ENCODE measurements at places on chromosomes 6 and 20. TPM values are rescaled to one million over a fixed set of nuclear protein-coding genes. Genes with fewer than 3 reads are reported as not detected.
A peak's percentile ranks its signal among the peaks of the same experiment; 100 is the strongest.

SLA2 gene
- not detected for total RNA-seq

CST2 gene
- not detected for total RNA-seq

TPBG gene
- total RNA-seq: 96.9 TPM

CCM2L gene
- total RNA-seq: not detected

AVP gene
- total RNA-seq: not detected

FOXS1 gene
- total RNA-seq: not detected

OR2B6 gene
- not detected for total RNA-seq

SLC17A2 gene
- total RNA-seq: not detected

GTSF1L gene
- total RNA-seq: not detected

RNF39 gene
- 2.3 TPM for total RNA-seq

MLN gene
- total RNA-seq: not detected

GRCh38 chr6:165098165-165098564 lies 211.2 kb downstream of the C6orf118 start:
- no peak for DNase-seq

- no peak for DNase-seq
Observed at GRCh38 chr6:23783901-23784300, 342.1 kb upstream of the NRSN1 start.

DNA sequence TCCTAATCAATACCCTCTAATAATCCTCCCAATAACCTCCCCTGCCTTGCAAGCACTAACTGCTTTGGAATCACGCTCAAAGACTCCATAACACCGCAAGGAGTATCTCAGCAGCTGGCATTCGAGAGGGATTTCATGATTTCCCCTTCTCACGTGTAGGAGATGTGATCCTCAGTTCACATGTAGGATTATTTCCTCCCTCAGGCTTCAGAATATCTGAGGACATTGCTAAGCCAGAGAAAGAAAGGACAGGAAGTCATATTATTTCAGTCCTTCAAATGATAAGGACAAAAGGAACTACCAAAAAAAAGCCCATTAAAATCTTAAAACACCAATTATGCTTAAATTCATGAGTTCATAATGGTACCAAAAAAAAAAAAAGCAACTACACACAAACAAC lies 122.9 kb downstream of the NFATC2 start:
- DNase-seq: no peak

GRCh38 chr6:165585060-165585459 lies 78.0 kb downstream of the PDE10A start:
- peak; percentile 34 for DNase-seq

GRCh38 chr20:62698231-62698630 lies 10.4 kb upstream of the NTSR1 start:
- no peak for DNase-seq

DNA sequence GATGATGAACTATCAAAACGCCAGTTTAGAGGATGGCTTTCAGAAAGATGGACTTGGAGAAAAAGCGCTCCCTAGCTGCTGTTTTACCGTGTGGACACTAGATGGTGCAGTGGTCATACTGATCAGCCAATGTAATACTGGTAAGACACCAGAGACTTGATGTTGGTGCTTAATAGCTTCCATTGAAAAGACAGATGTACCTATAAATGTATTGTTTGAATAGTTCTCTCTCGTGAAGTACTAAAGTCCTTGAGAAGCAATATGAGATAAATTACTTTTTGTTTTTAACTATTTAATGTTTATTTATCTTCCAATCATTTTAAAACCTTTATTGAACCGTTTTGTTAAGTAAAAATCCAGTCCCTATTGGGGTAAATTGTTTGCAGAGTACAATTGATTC lies 63.9 kb upstream of the FUCA2 start:
- DNase-seq: peak; percentile 80

GRCh38 chr20:48364688-48365421 lies 462.9 kb downstream of the PREX1 start:
- no peak for DNase-seq

GRCh38 chr6:109722011-109722410 lies 30.9 kb downstream of the FIG4 start:
- no peak for DNase-seq

GRCh38 chr6:133906050-133906449 lies 17.1 kb downstream of the TCF21 start:
- DNase-seq: no peak

DNA sequence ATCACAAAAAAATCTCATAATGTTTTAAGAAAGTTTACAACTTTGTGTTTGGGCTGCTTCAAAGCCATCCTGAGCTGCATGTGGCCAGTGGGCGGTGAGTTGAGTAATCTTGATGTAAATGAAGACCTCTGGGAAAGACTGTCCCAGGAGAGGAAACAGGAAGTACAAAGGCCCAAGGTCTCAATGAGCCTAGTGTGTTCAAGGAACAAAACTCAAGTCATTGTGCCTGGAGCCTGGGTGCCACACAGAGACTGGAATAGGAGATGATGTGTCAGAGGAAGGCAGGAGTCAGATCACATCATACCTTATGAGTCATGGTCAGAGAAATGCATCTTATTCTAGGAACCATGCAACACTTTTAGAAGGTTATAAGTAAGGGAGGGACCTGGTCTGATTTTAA lies 51.5 kb downstream of the COL19A1 start:
- DNase-seq: peak; percentile 55

DNA sequence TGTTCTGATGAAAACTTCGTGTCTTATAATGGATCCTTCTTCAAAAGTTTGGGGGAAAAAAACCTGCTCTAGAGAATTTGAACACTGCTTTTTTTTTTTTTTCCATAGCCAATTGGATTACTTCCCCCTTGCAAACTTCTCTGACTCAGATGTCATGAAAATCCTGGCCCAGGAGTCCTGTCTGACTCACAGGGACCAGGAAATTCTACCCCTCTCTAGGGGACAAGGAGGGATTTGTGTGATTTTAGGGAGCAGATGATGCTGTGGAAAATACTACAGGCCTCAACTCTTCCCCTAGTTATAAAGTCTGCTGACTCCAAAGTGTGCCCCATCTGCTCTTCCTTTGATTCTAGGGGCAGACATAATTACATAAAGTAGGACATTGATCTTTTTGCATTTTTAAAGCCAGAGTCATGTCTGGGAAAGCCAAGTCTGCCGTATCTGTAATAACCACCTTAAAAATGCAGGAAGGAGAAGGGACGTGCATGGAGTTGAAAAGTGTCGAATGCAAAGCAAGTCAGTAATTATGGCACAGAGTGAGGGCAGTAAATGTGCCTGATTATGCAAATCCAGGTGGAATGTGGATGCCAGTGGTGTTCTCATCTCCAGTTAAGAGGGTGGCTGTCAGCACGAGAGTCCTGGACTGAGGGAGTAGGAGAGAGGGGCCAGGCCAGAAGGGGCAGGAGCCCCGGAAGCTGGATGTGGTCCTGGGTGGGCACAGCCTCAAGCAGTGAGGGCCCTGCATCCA lies 144.3 kb upstream of the SULF2 start:
- peak; percentile 79 for DNase-seq

DNA sequence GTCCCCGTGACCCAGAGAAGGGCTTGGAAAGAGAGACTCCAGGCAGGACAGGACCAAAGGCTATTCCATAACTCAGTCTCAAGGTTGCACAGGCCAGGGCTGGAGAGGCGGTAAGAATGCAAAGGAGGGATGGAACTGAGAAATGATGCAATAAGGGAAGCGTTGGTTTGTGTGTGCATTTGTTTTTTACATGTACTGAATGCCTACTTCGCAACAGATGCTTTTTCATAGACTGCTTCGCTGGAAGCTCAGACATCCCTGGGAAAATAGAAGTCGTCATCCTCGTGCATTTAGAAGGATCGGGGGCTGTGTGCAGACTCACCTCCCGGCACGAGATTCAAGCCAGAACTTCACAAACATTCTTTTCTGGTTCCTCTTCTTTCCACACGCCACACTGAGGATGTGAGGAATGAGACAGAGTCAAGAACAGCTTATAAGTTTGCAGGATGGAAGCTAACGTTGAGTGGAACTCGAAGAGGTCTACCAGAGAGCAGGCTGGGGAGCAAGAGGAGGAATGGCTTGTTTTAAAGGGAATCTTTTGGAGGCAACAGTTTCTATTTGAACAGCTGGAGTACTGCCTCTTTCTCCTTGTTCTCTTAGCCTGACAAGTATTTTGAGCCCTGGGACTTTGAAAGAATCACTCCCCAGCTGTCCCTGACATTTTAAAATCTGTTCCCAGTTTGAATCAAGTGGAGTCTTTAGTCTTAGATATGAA lies 19.3 kb upstream of the LY86 start:
- DNase-seq: no peak

GRCh38 chr6:88884361-88884760 lies 79.1 kb downstream of the RNGTT start:
- no peak for DNase-seq

DNA sequence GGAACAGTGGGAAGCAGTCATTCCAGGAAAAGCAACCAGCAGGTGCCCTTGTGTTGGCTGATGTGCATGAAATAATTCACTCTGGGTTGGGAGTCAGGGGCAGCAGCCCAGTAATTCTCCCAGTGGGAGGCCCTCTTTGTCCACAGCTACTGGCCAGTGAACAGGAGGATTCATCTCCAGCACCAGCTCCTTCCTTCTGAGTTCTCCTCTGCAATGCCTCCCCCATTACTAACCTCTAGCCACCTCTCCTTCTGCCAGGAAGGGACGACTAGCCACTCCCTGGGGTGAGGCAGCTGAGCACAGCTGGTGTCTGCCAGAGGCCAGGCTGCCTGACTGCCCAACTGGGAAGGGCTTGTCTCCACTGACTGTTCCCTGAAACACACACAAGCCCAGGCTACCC lies 12.5 kb upstream of the R3HDML start:
- DNase-seq: peak; percentile 23

- DNase-seq: no peak
Observed at GRCh38 chr20:6914986-6915385, 147.5 kb downstream of the BMP2 start.

DNA sequence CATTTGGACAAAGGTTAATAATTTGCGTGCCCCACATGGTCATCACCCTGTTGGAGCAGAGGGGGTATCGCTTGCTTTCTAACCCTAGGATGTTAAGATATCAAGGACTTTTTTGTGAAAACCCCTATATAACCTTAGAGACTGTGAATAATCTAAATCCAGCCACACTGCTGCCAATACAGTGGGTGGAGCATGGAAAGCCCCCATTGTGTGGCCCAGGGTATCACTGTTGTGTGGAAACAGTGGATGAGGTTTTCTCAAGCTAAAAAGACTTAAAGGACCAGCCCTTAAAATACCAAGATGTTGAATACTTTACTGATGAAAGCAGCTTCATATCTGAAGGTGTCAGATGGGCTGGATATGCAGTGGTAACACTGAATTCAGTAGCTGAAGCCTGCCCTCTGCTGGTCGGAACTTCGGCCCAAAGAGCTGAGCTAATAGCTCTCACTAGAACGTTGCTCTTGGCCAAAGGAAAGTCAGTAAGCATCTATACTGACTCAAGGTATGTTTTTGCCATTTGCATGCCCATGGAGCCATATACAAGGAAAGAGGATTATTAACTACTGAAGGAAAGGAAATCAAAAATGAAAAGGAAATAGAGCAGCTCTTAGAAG lies 695.2 kb downstream of the PHF3 start:
- DNase-seq: peak; percentile 74
